SK-N-SH (cell line): ENCODE measurements at places on chromosomes 12 and 14. TPM values are rescaled to one million over a fixed set of nuclear protein-coding genes. Genes with fewer than 3 reads are reported as not detected.

- DNase-seq, result no peak
Observed at GRCh38 chr12:125100551-125101434, 35.6 kb downstream of the AACS start.

GRCh38 chr12:89975574-89975973, 266.9 kb upstream of the ATP2B1 start:
- no peak for DNase-seq

- DNase-seq, result no peak
Observed at GRCh38 chr12:105858981-105859710, 279.6 kb downstream of the NUAK1 start.

- DNase-seq, result no peak
Observed at GRCh38 chr12:124675881-124676713, 108.7 kb upstream of the NCOR2 start.

- no peak for DNase-seq
Observed at GRCh38 chr14:81591266-81591665, 57.6 kb upstream of the SEL1L start.

PRICKLE1 gene
- 0.45 and 1.2 TPM in 2 replicates for polyA plus RNA-seq
